Cardiac muscle cell (in vitro differentiated cells and primary cell): ENCODE measurements at places on chromosomes 2 and 18.
A peak's percentile ranks its signal among the peaks of the same experiment; 100 is the strongest.

DNA sequence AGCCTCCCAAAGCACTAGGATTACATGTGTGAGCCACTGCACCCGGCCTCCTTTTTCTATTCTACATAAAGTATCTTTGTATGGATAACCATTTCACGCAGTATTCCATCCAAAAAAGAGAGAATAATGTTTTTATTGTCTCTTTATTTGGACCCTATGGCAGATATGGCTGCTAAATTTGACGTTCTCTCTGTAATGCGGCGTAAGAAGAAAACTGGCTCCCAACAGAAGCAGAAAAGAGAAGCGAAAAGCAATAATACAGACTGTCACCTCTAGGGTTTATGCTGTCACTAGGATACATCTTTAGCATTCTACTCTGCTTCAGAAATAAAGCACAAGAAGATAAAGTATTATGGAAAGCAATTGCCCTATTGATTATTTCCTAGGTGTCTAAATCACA is 55.9 kb downstream of the FN1 start:
- no peak overlapping the region for H3K4me3 ChIP-seq
- no peaks in the 10 kb centered on the region for H3K27me3 ChIP-seq
- no peak overlapping the region for H3K27ac ChIP-seq
- no peaks in the 10 kb centered on the region for H3K4me1 ChIP-seq
- DNase-seq = no peak
- H3K36me3 ChIP-seq = peaks cover 60% of the 10 kb centered on the region

DNA sequence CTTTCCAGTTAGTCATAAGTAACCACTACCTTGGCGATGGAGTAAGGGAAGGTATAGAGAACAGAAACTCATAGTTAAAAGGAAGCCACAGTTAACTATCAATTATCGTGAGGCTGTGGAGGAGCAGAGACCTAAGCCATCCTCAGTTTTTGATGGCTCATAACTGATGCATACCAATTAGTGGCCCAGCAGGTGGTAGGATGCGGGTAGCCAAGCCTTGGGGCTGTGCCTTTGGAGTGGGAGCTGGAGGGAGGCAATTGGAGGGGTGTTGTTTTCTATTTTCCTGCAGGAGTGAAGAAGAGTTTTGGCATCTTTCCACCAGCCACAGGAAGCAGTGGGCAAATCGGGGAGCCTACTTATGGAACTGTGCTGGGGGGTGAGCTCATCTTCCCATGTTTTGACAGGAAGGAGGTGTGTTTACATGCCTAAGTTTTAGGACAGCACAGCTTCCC is 194.8 kb downstream of the TPGS2 start:
- DNase-seq = no peak
- no peak overlapping the region for H3K4me3 ChIP-seq
- peaks cover 32% of the 10 kb centered on the region for H3K36me3 ChIP-seq
- no peak overlapping the region for H3K27ac ChIP-seq
- peaks cover 6% of the 10 kb centered on the region for H3K4me1 ChIP-seq
- H3K27me3 ChIP-seq = no peaks in the 10 kb centered on the region

GRCh38 chr2:158835431-158835830 is 40.3 kb downstream of the DAPL1 start:
- no peaks in the 10 kb centered on the region for H3K36me3 ChIP-seq
- H3K27ac ChIP-seq = no peak overlapping the region
- H3K4me3 ChIP-seq = no peak overlapping the region
- no peaks in the 10 kb centered on the region for H3K27me3 ChIP-seq

GRCh38 chr18:42030586-42031182 is 75.7 kb downstream of the PIK3C3 start:
- H3K4me1 ChIP-seq = no peaks in the 10 kb centered on the region
- peaks cover 21% of the 10 kb centered on the region for H3K36me3 ChIP-seq
- peak; percentile 41 for DNase-seq

DNA sequence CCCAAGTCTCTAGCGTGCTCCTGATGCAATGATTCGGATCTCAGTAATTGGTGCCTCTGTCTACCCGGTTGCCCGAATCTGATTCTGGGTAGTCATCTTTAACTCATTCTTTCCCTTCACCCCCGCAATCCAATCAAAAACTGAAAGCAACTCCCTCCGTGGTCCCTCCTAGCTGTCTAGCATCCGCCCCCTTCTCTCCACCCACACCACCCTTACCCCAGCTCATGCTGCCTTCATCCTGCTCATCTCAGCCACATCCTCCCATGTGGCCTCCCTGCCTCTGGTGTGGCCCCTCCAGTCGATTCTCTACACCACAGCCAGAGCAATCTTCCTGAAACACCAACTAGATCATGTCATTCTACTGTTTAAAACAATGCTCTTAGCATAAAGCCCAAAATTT is 62.3 kb downstream of the TTC32 start:
- H3K4me3 ChIP-seq = no peak overlapping the region
- H3K27ac ChIP-seq = no peak overlapping the region
- no peaks in the 10 kb centered on the region for H3K36me3 ChIP-seq
- no peaks in the 10 kb centered on the region for H3K27me3 ChIP-seq
- no peaks in the 10 kb centered on the region for H3K4me1 ChIP-seq

GRCh38 chr2:48900321-48901014 is 144.9 kb upstream of the LHCGR start:
- no peaks in the 10 kb centered on the region for H3K36me3 ChIP-seq
- no peak overlapping the region for H3K4me3 ChIP-seq
- no peak overlapping the region for H3K27ac ChIP-seq
- no peak for DNase-seq

GRCh38 chr2:221529177-221529942 is 42.7 kb downstream of the EPHA4 start:
- no peaks in the 10 kb centered on the region for H3K27me3 ChIP-seq
- no peak overlapping the region for H3K4me3 ChIP-seq
- DNase-seq = no peak
- H3K36me3 ChIP-seq = no peaks in the 10 kb centered on the region

DNA sequence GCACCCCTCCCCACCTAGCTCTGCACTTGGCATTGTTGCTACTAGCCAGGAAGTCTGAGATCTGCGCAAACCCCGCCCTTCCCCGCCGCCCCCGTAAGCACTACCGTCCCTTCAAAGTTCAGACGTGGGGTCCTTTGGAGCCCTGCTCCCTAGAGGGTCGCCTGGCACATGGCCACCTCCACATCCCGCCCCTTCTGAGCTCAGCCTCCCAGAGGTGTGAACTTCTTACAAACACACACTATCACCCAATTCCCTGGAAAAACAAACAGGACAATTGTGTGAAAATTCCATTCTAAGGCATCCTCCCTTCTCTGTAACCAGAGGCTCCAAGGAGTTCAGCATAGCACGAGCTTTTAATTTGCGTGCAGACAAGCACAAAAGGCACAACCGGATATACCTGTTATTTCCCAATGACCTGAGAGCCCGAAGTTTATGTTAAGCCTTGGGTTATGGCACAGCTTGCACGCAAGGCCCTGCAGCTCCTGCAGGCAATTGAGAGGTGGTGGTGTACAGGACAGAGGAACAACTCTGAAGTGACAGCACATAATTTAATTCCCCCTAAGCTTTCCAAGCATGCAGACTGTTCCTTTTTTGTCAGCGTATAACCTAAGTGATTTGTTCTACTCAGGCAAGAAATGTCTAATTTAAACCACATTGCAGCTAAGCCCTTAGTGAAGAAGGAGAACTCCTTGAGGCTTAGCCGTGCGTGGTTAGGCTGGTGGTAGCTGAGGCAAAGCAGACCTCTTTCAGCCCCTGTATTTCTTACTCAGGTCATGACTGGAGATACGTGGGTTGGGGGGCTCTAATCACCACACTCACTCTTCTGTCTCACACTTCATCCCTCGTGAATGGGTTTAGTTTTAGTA is 20.3 kb upstream of the CYP1B1 start:
- no peaks in the 10 kb centered on the region for H3K4me1 ChIP-seq
- peak; percentile 18 for DNase-seq
- H3K36me3 ChIP-seq = no peaks in the 10 kb centered on the region
- peaks cover 21% of the 10 kb centered on the region for H3K27me3 ChIP-seq
- no peak overlapping the region for H3K27ac ChIP-seq
- no peak overlapping the region for H3K4me3 ChIP-seq

- H3K27ac ChIP-seq = no peak overlapping the region
- no peaks in the 10 kb centered on the region for H3K4me1 ChIP-seq
- H3K4me3 ChIP-seq = no peak overlapping the region
- no peak for DNase-seq
These were observed 441.9 kb downstream of the RND3 start for GRCh38 chr2:150045601-150046000.

GRCh38 chr2:156561326-156561725 is 125.1 kb downstream of the GPD2 start:
- H3K36me3 ChIP-seq = no peaks in the 10 kb centered on the region
- no peak overlapping the region for H3K27ac ChIP-seq
- no peak for DNase-seq
- H3K27me3 ChIP-seq = no peaks in the 10 kb centered on the region
- H3K4me1 ChIP-seq = no peaks in the 10 kb centered on the region

DNA sequence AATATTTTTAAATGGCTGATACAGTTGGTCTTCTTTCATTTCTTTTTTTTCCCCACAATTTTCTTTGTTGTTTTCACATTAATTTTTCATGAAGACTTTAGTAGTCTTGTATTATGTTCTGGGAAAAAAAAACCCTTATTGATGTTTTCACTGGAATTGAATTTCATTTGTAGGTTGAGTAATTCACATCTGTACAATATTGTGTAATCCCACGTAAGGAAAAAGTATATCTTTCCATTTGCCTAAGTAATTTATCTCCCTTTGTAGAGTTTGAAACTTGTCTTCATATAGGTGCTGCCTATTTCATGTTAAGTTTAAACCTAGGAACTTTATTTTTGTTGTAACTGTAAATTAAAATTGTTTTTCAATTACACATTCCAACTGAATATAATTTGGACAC is 2.0 kb downstream of the DNAJC27 start:
- peaks cover 19% of the 10 kb centered on the region for H3K36me3 ChIP-seq
- no peaks in the 10 kb centered on the region for H3K27me3 ChIP-seq
- H3K4me3 ChIP-seq = no peak overlapping the region
- H3K4me1 ChIP-seq = peaks cover 6% of the 10 kb centered on the region
